RKO (cell line): ENCODE measurements at places on chromosomes 1 and 21.

DNA sequence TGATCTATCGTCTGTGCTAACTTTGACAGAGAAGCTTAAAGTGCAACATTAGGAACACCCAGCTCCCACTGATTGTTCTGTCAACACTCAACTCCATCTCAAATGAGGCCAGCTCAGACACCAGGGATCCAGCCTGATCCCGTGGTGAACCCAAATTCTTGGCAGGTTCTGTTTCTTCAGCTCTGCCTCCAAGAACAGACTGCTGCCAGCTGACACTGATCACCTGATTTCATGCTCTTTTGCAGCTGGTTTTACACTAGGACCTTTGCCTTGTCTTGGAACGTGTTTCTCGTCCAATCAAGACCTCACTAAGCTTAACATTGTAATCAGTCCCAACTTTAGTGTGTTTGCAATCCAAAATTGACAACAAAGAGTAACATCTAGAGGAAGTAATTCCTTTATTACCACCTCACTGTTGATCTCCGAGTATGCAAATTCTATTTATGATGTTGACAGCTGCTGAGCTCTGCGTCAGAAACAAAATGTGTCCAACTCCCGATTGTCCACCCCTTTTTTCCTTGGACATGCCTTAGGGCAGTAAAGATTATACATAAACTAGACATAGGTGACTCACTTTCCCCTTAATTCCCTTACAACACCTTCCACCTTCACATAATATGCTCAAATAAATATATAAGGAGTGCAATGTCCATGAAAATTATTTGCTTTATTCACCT, 1.6 kb upstream of the HYI start:
- no peak for DNase-seq

GRCh38 chr1:93681989-93682412, 364 bp upstream of the BCAR3 start:
- DNase-seq = no peak

GRCh38 chr1:63789856-63790605, 16.2 kb downstream of the ROR1 start:
- DNase-seq = no peak

DNA sequence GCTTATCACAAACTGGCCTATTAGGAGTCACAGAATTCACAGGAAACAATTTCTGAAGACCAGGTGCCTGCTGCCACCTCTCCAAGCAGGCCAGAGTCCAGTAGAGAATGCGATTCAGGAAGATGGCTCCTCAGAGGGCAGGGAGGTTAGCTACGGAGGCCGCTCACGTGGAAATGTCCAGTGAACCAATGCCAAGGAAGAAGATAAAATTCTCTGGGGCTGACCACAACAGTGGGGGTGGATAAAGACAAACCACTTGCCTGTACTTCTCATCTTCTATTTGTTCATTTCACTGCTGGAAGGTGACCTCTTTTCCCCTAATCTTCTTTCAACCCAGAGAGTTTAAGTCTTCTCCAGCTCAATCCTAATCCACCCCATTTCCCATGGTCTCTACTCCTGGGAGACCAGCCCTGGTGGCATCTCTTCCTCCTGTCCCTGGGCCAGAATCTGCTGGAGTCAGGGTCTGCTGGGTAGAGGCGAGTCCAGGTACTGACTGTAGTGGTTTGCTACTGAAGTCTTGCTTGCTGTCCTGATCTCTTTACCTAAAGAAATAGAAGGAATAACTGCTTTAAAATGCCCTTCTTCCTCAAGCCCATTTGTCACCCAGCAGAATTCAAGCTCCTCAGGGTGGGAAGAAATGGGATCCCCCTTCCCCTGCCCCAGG, 3.2 kb downstream of the PSRC1 start:
- DNase-seq = no peak

DNA sequence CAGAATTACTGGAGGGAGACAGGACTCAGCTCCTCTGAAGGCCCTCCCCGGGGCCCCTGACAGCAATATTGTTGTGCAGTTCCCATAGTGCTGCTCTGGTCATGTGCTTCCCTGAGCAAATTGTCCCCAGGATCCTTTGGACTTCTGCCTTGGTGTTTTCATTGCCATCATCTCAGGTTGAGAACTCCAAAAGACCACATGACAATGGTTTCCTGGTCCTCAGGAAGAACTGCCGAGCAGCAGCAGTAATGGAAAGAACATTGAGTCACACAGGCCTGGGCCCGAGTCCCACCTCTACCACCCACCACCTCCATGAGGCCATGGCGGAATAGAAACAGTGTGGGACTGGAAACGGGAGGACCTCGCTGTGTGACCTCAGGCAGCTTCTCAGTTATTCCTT, 6.3 kb upstream of the CTTNBP2NL start:
- DNase-seq = no peak

DNA sequence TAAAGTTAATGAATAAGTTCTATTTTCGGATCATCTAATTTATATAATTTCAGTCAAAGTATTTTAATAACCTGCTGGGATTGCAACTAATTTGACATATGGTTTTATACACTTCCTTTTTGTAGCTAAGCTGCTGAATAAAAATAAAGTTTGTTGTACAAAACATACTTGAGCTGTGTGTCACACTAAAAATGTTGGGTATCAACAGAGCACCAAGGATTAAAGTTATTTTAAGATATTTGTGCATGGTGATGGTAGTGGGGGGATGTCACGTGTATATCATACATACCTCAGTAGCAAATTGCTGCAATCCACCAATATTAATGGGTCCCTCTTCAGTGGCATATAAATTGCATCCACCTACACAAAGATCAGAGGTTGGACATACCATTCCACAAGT, 199.6 kb downstream of the DPYD start:
- DNase-seq = no peak

DNA sequence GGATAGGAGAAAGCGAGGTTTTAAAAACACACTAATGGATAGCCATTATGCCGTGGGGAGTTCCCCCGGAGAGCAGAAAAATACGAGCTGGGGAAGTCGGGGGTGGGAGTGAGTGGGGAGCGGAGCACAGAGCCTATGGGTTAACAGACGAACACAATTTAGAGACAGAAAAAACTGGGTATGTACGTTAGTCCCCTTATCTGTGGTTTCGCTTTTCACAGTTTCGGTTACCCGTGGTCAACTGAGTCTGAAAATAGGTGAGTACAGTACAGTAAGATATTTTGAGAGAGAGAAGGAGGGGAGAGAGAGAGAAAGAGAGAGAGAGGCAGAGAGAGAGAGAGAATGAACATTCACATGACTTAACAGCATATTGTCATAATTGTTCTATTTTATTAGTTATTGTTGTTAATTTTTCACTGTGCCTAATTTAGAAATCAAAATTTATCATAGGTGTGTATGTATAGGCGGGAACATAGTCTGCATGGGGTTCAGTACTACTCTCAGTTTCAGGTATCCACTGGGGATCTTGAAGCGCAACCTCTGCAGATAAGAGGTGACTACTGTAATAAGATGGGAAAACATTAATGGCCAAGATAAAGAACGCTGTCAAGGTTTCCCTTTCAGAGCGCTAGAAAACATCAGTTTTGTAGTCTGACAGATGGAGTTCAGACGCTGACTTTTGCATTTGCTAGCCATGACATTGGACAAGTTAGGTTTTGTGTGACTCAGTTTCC, 125.6 kb upstream of the LMO4 start:
- no peak for DNase-seq

DNA sequence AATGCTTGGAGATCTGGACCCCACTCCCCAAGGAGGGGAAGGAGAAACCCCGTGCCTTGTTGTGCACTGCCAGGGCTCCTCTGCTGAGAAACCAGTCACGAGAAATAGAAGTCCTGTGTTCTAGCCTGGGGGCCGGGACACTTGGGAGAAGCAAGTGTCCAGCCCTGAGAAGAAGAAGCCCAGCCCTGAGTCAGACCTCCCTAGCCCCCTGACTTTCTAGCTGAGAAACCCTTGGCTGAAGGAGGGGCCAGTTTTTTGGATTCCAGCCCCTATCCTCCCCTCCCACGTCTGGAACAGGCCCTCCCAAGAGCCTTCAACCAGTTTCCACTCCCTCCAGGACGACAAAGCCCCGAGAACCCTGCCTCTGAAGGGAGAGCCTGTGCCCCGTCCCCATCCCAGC, 100.5 kb downstream of the NAV1 start:
- no peak for DNase-seq

DNA sequence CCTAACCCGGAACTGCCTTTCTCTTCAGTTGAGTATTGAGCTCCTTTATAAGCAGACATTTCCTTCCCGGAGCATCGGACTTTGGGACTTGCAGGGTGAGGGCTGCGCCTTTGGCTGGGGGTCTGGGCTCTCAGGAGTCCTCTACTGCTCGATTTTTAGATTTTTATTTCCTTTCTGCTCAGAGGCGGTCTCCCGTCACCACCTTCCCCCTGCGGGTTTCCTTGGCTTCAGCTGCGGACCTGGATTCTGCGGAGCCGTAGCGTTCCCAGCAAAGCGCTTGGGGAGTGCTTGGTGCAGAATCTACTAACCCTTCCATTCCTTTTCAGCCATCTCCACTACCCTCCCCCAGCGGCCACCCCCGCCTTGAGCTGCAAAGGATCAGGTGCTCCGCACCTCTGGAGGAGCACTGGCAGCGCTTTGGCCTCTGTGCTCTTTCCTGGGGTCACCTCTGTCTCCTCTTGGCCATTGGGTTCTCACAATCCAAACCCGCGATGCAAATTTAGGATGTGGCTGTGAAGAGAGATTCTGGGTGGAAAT, 3.7 kb downstream of the OLIG2 start:
- DNase-seq = no peak

DNA sequence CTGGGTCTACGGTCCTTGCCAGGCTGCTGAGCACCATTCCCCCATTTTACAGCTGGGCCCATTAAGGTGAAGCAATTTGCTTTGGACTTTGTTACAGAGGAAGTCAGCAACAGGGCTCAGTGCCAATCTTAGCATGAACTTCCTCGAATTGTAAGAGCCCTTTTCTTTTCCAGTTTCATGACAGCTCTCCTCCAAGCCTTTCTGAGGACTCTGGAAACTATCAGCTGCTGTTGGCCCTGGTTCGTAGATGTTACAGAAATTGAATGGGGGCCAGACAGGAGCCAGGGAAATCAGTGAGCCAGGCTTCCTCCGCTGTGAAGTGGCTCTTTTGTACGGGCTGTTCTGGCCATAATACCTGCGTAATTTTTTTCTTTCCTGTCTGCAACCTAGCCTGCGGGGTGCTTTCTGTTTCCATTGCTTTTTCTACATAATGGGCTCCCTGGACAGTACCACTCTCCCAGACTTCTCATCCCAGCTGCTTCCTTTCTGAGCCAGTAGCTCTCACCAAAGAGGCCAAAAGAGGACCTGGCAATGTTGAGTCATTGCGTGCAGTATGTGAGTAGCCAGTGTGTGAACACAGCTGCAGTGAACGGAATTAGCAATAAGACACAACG, 386.3 kb downstream of the DISC1 start:
- no peak for DNase-seq

- no peak for DNase-seq
Measured at GRCh38 chr1:223011505-223011856, 131.6 kb downstream of the TLR5 start.
